ENCODE measurements at places on chromosomes 13 and 19.

DNA sequence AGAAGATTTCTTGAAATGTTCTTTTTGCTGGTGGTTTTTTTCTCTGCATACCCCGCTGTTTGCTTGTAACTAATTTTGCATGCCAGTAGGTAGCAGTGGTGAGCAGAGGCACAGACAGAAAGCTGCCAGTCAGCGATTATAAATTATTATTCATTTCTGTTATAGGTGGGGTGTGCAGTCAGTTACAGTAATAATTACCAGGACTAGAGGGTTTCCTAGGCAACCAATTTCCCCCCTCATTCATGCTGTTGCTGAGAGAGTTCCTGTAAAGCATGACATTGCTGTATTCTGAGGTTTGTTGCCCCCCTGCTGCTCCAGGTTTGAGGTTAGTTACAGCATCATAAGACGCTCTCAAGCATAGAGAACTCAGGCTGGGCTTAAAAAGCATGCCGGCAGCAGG, 104.5 kb downstream of the URI1 start:
- DNase-seq, result no peak

- no peak for DNase-seq
Measured at GRCh38 chr13:45807520-45808099, 43.9 kb downstream of the SIAH3 start.

DNA sequence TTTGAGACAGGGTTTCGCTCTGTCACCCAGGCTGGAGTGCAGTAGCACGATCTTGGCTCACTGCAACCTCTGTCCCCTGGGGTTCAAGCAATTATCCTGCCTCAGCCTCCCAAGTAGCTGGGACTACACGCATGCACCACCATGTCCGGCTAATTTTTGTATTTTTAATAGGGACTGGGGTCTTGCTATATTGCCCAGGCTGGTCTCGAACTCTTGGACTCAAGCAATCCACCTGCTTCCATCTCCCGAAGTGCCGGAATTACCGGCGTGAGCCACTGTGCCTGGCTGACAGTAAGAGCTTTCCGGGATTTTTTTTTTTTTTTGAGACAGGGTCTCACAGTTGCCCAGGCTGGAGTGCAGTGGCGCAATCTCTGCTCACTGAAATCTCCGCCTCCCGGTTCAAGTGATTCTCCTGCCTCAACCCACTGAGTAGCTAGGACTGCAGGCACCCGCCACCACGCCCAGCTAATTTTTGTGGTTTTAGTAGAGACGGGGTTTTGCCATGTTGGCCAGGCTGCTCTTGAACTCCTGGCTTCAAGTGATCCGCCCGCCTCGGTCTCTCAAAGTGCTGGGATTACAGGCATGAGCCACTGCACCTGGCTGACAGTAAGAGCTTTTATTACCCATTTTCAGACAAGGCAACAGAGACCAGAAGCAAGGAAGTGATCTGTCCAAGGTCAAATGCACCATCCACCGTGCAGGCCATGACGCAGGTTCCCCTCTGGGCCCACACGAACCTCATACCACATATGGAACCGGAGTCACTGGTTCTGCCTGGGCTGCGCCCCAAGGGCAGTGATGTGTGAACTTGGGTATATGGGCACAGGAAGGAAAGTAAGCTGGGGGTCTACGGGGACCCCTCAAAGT, 21.0 kb downstream of the RFX1 start:
- no peak for DNase-seq

- DNase-seq, result peak; percentile 32
Measured at GRCh38 chr19:41699968-41700323, 8.5 kb upstream of the CEACAM5 start.

GRCh38 chr13:34751492-34751891, 190.6 kb upstream of the NBEA start:
- no peak for DNase-seq

DNA sequence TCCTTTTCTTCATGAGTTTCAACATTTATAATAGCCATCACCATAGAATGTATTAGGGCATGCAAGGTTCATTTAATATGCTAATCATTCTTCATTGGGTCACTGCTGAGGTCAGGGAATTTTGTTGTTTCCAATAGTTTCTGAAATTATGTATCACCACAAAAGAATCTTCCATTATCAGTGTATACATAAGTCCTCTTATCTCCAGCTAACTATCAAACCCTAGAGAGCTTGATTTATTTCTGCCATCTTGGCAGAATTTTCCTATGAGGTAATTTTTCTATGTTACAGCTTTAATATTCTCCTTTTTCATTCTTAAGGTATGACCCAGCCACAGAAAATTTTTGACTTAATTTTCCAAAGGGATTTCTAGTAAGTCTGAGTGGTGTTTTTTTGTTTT, 415.0 kb upstream of the SLITRK1 start:
- DNase-seq, result no peak

DNA sequence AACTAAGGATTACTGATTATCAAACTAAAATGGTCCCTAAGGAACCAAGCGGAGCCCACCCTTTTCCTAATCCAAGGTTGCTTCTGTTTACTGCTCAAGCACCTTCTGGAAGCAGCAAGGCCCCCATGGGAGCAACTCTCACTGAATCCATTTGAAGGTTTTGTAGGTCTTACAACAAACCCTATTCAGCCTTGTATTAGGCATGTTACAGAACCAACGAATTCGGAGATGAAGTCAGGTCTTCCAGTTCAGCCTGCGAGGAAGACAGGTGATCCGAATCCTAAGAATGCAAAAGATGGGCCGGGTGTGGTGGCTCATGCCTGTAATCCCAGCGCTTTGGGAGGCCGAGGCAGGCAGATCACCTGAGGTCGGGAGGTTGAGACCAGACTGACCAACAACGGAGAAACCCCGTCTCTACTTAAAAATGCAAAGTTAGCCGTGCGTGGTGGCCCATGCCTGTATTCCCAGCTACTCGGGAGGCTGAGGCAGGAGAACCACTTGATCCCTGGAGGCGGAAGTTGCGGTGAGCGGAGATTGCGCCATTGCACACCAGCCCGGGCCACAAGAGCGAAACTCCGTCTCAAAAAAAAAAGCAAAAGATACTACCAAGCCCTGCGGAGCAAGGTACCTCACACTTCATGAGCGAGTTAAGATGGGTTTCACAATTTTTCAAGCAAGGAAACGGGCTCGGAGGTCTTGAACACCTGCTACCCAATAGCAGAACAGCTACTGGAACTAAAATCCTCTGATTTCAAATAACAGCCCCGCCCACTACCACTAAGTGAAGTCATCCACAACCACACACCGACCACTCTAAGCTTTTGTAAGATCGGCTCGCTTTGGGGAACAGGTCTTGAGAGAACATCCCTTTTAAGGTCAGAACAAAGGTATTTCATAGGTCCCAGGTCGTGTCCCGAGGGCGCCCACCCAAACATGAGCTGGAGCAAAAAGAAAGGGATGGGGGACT, 609 bp downstream of the ZAR1L start:
- peak; percentile 50 for DNase-seq

- DNase-seq, result no peak
Measured at GRCh38 chr13:102708991-102709390, 14.1 kb upstream of the METTL21C start.

- DNase-seq, result no peak
Measured at GRCh38 chr19:55048446-55048845, 10.4 kb upstream of the GP6 start.

- peak; percentile 99 for DNase-seq
Measured at GRCh38 chr19:45817010-45817724, 2.1 kb upstream of the RSPH6A start.

DNA sequence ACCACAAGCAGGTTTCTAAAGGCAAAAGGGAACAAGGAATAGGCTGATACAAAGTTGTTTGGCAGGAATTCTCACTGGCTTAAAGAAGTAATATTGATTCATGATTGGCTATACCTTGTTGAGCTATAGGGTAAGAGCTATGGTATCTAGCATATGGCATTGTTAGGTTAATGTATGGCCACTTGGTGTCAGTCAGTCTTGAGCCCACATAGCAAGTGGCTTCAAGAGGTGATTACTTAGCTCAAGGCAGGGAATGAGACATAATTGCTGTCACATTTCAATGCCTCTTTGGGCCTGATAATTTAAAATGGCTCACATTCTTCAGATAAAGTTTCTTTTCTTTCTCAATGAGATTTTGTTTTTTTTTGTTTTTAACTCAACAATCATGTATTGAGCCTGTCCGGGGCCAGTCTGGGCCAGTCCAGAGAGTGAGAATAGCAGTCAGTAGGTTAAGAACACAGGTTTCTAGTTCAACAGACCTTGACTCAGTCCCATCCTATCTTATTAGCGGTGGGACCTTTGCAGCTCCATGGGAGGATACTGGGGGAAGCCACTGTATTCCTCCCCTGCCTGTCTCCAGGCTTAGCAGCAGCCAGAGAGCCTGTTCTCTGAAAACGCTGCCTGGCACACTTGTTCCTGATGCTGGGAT, 45.8 kb upstream of the RCBTB2 start:
- DNase-seq, result no peak

GRCh38 chr19:15722956-15723355, 4.9 kb upstream of the OR10H2 start:
- DNase-seq, result no peak

GRCh38 chr13:100184095-100184494, 95.2 kb downstream of the PCCA start:
- DNase-seq, result no peak

- DNase-seq, result no peak
Measured at GRCh38 chr19:11265177-11265784, 3.0 kb upstream of the DOCK6 start.

DNA sequence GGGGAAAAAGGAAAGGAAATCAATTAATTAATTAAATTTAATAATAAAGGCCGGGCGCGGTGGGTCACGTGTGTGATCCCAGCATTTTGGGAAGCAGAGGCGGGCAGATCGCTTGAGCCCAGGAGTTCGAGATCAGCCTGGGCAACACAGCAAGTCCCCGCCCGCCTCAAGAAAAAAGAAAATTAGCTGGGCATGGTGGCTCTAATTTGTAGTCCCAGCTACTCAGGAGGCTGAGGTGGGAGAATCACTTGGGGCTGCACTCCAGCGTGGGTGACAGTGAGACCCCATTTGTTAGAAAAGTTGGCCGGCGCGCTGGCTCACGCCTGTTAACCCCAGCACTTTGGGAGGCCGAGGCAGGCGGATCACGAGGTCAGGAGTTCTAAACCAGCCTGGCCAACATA, 733 bp upstream of the CD320 start:
- no peak for DNase-seq

GRCh38 chr13:71358218-71358617, 508.8 kb downstream of the DACH1 start:
- no peak for DNase-seq

GRCh38 chr19:40144151-40144550, 47.1 kb upstream of the MAP3K10 start:
- DNase-seq, result no peak

GRCh38 chr13:85137516-85137915, 661.7 kb downstream of the SLITRK6 start:
- no peak for DNase-seq

DNA sequence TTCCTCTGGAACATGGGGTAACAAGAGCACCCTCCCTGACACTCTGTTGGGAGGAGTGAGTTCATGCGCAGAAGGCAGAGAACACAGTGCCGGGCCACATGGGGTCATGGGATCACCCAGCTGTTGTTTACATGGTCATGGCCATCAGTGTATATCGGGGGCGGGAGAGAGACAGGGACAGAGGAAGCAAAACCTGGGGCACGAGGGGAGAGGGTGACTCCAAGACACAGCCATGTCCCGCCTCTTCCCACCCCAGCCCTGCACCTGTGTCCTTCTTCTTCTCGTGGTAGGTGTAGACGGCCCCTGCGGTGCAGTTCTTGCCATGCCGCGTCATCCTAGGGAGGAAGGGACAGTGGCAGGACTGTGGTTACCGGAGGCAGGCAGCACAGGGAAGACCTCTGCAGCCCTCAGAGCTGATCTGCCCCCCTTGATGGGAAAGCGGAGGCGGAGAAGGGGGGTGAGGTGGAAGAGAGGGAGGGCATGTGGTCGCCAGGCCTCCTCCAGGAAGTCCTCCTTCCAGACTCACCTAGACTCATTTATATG, 19.9 kb downstream of the NOSIP start:
- no peak for DNase-seq

DNA sequence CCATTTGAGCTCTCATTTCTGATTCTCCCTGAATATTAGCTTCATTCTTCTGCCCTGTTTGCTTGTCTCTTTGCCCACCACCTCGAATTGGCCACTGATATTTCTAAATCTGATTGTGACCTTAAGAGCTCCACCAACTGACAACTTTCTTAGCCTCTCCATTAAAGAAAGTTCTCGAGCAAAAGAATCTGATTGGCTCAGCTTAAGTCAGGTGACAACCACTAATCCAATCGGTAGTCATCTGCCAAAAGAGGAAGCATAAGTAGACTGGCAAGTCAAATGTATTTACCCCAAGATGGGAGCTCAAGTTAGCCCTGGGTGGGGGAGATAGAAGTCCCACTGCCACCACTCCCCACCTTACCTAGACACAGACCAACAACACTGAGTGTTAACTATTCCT, 41.5 kb downstream of the NOTCH3 start:
- no peak for DNase-seq

DNA sequence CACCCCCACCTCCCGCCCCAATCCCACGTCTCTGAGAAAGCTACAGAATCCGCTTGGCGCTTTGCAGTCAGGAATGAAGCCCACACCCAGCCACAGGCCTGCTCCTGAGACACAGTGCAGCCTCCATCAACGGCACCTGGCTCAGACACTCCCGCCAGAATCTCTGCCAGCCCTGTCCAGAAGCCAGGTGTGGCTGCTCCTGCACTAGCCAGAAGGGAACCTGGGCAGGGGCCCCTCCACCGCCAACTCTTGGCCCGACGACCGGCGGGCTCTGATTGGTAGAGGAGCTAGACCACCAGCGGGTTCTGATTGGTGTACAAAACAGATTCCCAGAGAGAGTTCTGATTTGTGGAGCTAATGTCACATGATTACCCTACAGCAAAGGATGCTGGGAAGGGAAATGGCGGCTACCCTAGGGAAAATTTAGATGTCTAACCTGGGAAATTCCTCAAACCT, 2.9 kb upstream of the PPP6R1 start:
- DNase-seq, result no peak

GRCh38 chr19:6797646-6798045, 25.1 kb downstream of the VAV1 start:
- DNase-seq, result no peak

DNA sequence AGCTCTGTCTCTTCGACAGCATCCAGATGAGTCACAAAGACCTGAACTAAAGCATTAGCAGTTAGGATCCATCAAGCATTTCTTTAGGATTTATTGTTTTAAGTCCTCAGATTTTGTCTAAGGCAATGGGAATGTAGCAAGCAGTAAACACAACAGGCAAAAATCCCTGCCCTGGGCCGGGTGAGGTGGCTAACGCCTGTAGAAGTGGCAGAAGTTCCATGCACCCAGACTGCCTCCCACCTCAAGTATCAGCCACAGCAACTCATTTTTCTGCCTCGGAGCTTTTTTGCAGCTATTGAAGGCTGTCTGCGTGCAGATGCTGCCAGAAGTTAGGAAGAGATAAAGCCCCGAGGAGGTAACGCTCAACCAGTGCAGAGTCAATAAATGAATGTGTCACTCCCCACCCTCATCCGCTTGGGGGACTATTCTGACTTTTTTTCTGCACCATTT, 47.1 kb upstream of the MRI1 start:
- no peak for DNase-seq

GRCh38 chr19:18278521-18279265, 2.7 kb downstream of the JUND start:
- no peak for DNase-seq
